Stimulated activated CD4-positive, alpha-beta T cell treated with anti-CD3 and anti-CD28 coated beads, Interleukin-1b, Interleukin-23, amount 100 ng/mL, for 24 hours (primary cell): ENCODE measurements at places on chromosomes 1 and 21.
A peak's percentile ranks its signal among the peaks of the same experiment; 100 is the strongest.

- no peak for DNase-seq
Observed at GRCh38 chr1:234583755-234584419, 26.1 kb downstream of the IRF2BP2 start.

GRCh38 chr1:36027766-36028165 lies 56.1 kb upstream of the TEKT2 start:
- no peak for DNase-seq

- DNase-seq = no peak
Observed at GRCh38 chr1:6180268-6180706, at the start of gene CHD5. CHD5 (minus strand) TSS chr1:6180321; CDS start chr1:6180023, 298 bp downstream.

- DNase-seq = peak; percentile 58
Observed at GRCh38 chr21:42413500-42413899, 9.8 kb downstream of the UBASH3A start.

- DNase-seq = no peak
Observed at GRCh38 chr1:41870076-41870562, 48.6 kb downstream of the HIVEP3 start.

DNA sequence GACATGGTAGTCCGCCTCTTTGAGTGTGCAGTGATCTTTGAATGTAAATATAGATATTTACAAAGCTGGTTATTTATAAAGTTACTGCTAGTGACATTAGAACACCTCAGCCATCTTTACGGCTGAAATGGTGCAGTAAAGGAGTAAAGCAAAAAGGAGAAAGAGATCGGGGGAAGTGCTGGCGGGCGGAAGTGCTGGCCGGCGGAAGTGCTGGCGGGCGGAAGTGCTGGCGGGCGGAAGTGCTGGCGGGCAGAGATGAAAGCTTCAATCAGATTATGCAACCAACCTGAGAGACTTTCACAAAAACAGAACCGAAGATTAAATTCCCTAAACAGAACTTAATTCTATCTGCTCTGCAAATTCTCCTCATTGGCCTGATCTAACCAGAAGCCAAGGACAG lies 1.4 kb upstream of the OR14A16 start:
- no peak for DNase-seq

DNA sequence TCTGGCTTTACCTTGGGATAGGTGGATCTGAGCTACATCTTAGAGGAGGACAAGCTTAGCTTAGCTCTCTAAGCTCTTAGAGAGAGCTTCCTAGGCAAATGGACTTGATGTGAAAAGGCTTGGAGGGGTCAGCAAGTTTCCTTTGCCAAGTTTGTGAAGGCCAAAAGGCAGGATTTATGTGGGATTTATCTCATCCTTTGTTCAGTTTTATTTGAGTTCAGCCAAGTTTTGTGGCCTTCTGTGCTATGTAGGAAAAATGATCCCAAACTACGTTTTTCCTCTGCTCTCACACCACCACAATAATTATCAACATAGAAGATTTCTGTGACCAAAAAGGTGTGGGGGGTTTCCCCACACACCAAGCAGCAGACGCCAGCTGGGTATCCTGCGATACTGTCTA lies 26.0 kb upstream of the RNF11 start:
- no peak for DNase-seq

DNA sequence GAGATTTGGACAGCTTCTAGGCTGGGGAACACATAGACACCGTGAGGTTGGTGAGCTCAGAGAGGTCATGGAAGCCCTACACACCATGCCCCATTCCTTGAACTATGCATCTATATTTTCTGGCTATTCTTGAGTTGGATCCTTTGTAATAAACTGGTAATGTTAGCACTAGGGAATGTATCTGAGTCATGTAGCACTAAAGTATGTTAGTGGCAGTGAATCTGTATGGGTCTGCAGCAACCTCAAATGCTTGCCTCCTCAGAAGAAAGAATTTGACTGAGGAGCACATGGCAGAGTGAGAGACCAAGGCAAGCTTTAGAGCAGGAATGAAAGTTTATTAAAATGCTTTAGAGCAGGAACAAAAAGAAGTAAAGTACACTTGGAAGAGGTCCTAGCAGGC lies 43.7 kb upstream of the LRRC7 start:
- no peak for DNase-seq

DNA sequence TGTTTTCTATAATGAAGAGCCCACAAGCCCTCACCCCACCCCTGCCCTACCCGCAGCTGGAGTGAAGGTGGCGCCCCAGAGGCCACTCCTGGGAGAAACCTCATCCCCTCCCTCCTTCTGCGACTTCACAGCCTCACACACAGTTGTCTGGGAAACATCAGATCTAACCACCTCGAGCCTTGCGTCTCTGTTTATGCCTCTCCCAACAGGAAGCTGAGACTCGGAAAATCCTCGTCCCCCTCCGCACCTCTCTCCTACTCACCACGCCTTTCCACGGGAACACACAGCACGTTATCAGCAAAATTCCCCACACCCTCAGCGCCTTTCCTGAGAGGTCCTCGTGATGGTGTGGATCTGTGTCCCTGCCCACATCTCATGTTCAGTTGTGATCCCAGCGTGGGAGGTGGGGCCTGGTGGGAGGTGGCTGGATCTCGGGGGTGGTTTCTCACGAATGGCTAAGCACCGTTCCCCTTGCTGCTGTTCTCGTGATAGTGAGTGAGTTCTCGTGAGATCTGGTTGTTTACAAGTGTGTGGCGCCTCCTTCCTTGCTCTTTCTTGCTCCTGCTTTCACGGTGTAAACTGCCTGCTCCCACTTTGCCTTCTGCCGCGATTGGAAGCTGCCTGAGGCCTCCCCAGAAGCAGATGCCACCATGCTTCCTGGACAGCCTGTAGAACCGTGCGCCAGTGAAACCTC lies 190.6 kb downstream of the KIF26B start:
- no peak for DNase-seq
